SJSA1 (cell line): ENCODE measurements at places on chromosomes 6 and 20. TPM values are rescaled to one million over a fixed set of nuclear protein-coding genes. Genes with fewer than 3 reads are reported as not detected.

DNA sequence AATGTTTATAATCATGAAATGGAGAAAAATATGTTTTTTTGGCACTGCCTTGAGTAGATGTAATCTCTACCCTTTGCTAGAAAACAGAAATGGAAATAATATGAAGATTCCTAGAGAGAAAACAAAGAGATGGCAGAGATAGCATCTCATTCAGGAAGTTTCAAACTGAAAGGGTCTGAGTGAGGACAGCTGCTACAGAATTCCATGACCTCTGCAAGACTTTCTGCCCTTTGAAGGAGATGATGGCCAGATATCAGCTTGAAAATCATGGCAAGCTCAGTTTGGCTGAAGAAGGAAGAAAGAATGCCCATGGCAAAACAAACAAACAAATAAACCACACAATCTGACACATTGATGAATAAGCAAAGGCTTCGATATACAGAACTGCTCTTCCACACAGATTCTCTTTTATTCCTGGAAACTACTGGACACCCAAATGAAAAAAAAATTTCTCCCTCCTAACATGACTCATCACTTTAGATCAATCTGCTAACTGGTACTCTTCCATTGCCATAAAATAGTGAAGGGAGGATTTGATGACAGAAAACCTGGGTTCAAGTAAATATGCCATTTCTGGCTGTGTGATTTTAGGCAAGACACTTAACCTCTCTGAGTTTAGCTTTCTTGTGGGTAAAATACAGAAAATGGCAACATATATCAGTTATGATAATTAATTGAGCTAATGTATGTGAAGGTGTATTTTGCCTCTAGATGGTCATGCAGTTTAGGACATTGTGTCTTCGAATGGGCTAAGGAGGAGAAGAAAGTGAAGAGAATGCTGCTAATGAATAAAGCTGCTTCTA is 105.9 kb upstream of the SPACA1 start:
- H3K36me3 ChIP-seq, result no peaks in the 10 kb centered on the region
- DNase-seq, result no peak
- peaks cover 4% of the 10 kb centered on the region for H3K4me1 ChIP-seq
- no peak overlapping the region for H3K27ac ChIP-seq

GRCh38 chr6:144561455-144562043 is 276.4 kb downstream of the UTRN start:
- H3K27ac ChIP-seq, result no peak overlapping the region
- H3K36me3 ChIP-seq, result peaks cover 33% of the 10 kb centered on the region
- H3K4me3 ChIP-seq, result no peak overlapping the region
- DNase-seq, result no peak
- no peaks in the 10 kb centered on the region for H3K27me3 ChIP-seq

DNA sequence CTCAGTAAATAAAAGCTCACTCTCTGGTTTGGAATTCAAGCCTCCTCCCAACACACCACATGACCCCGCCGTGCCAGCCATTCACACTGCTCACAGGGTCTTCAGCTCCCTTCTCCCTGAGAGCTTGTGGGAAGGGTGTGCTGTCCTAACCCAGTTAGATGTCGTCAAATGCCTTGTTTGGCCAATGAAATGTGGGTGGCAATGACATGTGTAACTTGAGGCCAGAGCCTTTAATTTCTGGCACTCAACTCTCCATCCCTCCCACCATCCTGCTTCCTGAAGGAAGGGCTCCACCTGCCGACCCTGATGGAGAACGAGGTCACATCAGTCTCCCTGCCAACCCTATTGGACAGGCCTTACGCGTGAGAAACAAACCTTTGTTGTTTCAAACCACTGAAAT is 224.5 kb upstream of the AGPAT4 start:
- H3K27me3 ChIP-seq, result no peaks in the 10 kb centered on the region
- H3K36me3 ChIP-seq, result no peaks in the 10 kb centered on the region
- H3K4me3 ChIP-seq, result no peak overlapping the region

GRCh38 chr6:24761851-24762250 is 12.9 kb upstream of the GMNN start:
- H3K4me3 ChIP-seq, result no peak overlapping the region
- DNase-seq, result no peak
- no peaks in the 10 kb centered on the region for H3K27me3 ChIP-seq
- H3K27ac ChIP-seq, result no peak overlapping the region
- H3K36me3 ChIP-seq, result no peaks in the 10 kb centered on the region

The PRDM13 gene
- total RNA-seq, result not detected in 2 replicates
